Activated CD4-positive, alpha-beta T cell treated with anti-CD3 and anti-CD28 coated beads, Interleukin-2, amount 10 ng/mL, durations not matched to agents 7 days and 5 days (primary cell): ENCODE measurements at places on chromosomes 7 and 10.

DNA sequence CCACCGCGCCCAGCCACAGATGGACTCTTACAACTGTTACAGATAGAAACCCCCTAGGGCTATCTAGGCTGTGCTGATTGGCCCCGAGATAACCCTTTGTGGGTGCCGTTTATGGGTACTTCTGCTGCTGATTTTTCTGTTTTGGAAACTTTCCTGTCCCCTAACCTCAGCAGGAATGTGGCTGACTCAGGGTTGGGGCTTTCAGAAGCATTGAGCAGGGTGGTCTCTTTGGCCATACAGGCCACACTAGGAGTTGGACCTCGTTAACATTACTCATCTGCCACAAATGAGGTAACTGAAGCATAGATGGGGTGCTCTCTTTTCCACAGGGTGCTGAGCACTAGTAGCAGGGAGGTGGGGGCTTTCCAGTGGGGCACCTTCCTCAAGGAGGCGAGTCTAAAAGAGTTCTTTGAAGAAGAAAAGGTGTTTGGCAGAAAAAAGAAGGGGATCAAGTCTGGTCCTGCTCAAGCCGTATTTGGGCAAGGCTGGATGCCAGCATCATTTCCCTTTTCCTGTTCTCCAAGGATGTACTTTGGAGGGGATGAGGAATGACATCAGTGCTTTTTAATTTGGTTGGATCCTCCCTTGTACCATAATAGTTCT is 6.4 kb downstream of the ZSCAN25 start:
- DNase-seq = peak; percentile 13

- DNase-seq = no peak
Observed at GRCh38 chr7:112286250-112287086, 80.0 kb downstream of the ZNF277 start.

GRCh38 chr7:132226046-132226956 is 350.0 kb downstream of the PLXNA4 start:
- no peak for DNase-seq

GRCh38 chr10:125152450-125153368 is 7.7 kb downstream of the CTBP2 start:
- no peak for DNase-seq

DNA sequence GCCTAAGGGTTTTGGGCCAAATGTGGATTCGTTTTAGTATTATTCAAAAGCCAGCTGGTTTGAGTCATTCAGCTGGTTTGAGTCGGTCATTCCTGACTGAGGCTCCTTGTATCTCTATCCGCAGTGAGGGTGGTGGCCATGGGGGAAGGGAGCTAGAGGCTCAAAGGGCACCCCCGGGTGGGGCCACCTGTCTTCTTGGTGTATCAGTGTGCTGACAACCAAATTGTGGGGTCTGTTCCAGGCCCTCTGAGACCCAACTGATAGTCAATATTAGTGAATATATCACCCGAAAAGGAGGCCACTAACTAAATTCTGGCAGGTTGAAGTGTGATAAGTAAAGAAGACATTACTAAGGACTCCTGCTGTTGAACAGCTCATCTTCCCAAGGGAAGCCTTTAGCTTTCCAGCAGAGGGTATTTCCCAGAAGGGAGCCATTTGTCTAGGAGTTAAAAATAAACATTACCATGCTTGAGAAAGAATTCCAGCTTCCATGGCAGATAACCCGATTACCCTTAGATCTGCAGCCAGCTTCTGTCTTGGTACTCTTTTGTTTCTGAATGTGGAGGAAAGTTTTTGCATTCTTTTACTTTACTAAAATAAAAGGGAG is 29.9 kb upstream of the DDX50 start:
- DNase-seq = no peak

GRCh38 chr7:45679516-45679915 is 105.3 kb downstream of the ADCY1 start:
- DNase-seq = no peak

GRCh38 chr10:21661935-21662334 is 127.9 kb downstream of the MLLT10 start:
- DNase-seq = no peak

GRCh38 chr10:118800920-118801319 is 46.1 kb upstream of the CACUL1 start:
- DNase-seq = peak; percentile 12

GRCh38 chr7:73742338-73742752 is 3.7 kb upstream of the ABHD11 start:
- DNase-seq = no peak

GRCh38 chr10:79137300-79137756 is 68.6 kb downstream of the ZMIZ1 start:
- no peak for DNase-seq

GRCh38 chr10:94103801-94104221 is 110.1 kb downstream of the PLCE1 start:
- no peak for DNase-seq
